Transverse colon (tissue), 4 donors: ENCODE measurements at places on chromosomes 16 and 17. TPM values are rescaled to one million over a fixed set of nuclear protein-coding genes. Genes with fewer than 3 reads are reported as not detected.

DNA sequence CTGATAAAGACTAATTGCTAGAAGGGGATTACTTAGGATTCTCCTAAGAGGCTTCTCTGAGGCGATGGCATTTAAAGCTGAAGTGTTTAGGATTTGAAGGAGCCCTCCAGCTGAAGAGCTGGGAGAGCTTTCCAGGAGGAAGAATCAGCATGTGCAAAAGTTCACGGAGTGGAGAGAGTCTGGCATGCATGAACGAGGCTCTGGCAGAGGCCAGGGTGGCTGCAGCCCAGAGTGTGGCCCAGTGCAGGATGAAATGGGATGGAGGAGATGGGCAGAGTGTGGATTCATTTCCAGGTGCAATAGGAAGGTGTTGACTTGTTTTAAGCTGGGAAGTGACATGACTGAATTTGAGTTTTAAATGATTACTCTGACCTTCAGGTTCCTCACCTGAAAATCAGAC lies 249.0 kb upstream of the CCL2 start:
- H3K27ac ChIP-seq = no peak overlapping the region
- DNase-seq = no peak
- no peaks in the 10 kb centered on the region for H3K36me3 ChIP-seq
- peaks cover 13% of the 10 kb centered on the region for H3K27me3 ChIP-seq
- H3K4me3 ChIP-seq = no peak overlapping the region

ACADVL gene
- 1,779 TPM for total RNA-seq

TPSG1 gene
- 41.0 TPM for total RNA-seq

DNA sequence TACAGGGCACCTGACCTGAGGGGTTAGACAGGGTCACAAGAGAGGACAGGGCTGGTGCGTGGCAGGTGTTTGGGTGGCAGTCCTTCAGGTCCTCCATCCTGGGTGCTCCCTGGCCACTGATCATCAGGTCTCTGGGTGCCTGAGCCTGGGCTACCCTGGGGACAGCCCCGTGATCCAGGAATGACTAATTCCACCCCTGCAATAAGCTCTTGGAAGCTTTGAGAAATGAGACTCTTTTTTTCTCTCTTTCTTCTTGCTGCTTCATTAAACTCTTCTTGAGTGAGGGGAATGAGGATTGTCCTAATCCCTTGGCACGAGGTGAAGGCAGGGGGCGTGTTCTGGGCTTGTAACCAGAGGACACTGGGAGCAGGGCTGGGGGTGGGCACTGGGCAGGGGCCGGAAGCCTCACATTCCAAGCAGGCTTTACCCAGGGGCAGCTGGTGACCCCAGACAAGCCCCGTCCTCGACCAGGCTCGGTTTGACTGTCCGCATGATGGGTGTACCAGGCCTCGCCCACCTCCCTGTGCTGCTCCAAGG lies 21.4 kb upstream of the SPNS2 start:
- no peak overlapping the region for H3K4me3 ChIP-seq
- H3K27ac ChIP-seq = peak overlapping the region; percentile 64
- no peak for DNase-seq
- H3K4me1 ChIP-seq = peaks cover 44% of the 10 kb centered on the region

DNA sequence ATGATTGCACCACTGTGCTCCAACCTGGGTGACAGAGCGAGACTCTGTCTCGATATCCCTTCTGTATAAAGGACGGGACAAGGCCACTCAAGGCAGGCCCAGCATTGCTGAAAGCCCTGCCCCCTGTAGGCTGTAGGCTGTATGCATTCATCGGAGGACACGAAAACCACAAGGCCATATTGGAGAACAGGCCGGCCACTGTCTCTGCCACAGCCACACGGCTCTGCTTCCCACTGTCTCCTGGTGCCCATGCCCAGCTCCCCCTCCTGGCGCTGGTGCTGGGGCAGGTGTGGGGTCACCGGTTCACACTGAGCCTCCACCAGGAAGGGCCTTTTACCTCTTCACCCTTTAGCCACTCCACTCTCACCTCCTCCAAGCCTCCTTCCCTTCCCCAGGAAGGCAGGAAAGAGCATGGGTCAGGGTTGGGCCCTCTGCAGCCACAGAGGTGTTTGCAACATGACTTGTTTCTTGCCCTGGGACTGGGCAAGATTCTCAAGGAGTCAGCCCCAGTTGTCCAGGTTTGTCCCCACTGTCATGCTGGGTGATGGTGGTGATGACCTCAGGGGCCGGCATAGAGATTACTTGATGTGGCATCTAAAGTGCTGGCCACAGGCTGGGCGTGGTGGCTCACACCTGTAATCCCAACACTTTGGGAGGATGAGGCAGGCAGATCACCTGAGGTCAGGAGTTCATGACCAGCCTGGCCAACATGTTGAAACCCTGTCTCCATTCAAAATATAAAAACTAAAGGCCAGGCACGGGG lies 5.3 kb upstream of the NTN3 start:
- DNase-seq = no peak
- H3K27ac ChIP-seq = no peak overlapping the region
- no peak overlapping the region for H3K4me3 ChIP-seq
- peaks cover 38% of the 10 kb centered on the region for H3K27me3 ChIP-seq
- H3K4me1 ChIP-seq = peaks cover 23% of the 10 kb centered on the region

ARHGAP23 gene
- total RNA-seq = 13.8 TPM

DNA sequence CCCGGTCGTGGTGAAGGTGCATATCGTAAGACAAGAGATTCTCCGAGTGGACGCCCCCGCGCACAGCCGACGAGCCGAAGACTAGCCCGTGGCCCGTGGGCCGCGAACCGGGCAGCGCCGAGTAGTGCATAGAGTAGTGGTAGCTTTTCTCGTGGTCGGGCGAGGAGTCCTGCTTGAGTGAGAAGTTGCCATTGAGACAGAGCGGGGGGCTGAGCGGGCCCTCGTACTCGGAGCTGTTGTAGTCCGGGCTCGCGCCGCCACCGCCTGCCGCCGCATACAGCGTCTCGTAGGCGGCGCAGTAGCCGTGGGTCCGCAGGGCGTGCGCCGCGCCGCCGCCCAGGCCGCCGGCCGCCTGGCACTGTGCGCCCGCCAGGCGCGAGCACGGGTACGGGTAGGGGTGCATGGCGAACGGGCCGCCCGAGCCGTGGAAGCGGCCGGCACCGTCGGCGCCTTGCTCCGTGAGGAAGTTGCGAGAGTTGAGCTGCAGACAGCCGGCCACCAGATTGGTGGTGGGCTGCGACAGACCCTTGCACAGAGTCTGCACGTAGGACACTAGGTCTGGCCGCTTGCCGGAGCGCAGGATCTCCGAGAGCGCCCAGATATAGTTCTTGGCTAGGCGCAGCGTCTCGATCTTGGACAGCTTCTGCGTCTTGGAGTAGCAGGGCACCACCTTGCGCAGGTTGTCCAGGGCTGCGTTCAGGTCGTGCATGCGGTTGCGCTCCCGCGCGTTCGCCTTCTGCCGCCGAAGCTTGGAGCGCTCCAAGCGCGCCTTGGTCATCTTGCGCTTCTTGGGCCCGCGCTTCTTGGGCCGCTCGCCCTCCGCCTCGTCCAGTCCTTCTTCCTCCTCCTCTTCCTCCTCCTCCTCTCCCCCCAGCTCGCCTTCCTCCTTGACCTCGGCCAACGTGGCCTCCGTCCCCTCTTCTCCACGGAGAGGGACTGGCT lies 2.0 kb downstream of the NEUROD2 start:
- H3K27ac ChIP-seq = no peak overlapping the region
- DNase-seq = no peak
- no peak overlapping the region for H3K4me3 ChIP-seq
- peaks cover 22% of the 10 kb centered on the region for H3K4me1 ChIP-seq
- H3K27me3 ChIP-seq = peaks cover 93% of the 10 kb centered on the region

DNA sequence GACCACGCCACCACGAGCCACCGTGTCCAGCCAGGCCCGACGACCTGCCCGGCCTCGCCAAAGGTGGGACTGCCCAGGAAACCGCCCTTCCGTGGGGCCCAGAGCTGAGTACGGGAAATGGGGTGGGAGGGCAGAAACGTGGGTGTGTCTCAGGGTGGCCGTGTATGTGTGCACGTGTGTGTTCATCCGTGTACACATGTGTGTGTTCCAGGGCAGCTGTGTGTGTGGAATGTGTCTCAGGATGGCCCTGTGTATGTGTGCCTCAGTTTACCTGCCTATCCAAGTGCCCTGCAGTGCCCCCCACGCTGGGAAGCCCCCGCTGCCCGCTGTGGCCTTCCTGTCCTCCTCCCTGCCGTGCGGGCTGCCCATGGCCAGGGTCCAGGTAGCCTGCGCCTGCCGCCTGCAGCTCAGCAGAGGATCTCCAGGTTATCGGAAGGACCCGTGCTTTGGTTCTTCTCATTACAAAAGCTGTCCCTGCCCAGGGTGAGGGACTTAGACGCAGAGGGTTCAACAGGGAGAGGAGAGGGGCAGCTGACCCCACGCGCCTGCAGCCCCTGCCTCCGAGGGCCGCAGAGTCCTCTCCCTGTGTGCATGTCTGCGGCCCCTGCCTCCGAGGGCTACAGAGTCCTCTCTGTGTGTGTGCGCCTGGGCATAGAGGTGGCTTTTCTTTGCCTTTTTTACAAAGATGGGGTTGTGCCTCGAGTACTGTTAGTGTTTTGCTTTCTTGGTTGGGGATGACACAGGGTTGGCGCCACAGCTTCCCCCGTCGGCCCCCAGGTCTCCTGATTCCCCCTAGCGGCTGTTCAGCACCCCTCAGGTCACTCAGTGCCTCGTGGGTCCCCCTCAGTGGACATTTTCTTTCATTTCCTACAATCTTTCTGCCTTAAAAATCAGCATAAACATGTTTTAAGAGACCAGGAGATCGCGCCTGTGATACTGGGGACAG lies 23.6 kb downstream of the ZNF469 start:
- no peaks in the 10 kb centered on the region for H3K4me1 ChIP-seq
- DNase-seq = no peak
- no peak overlapping the region for H3K27ac ChIP-seq
- H3K4me3 ChIP-seq = no peak overlapping the region

TRIM47 gene
- total RNA-seq = 38.8 TPM

DNA sequence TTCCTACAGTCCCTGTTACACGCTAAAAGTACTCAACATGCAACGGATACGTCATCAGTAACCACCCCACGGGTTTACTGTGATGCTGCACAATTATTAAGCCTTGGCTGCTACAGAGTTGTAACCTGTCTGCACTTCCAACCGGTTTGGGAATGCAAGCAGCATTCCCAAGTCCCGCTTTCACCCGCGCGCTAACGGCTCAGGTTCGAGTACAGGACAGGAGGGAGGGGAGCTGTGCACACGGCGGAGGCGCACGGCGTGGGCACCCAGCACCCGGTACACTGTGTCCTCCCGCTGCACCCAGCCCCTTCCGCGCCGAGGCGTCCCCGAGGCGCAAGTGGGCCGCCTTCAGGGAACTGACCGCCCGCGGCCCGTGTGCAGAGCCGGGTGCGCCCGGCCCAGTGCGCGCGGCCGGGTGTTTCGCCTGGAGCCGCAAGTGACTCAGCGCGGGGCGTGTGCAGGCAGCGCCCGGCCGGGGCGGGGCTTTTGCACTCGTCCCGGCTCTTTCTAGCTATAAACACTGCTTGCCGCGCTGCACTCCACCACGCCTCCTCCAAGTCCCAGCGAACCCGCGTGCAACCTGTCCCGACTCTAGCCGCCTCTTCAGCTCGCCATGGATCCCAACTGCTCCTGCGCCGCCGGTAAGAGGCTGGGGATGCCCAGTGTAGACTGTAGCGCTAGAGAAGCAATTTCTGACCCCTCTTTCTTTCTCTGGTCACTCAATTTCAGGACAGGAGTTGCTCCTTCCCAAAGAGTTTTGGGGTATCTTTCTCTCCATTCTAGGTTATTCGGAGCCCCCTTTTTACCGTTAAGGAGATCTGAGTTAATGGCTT lies at the start of gene MT2A:
Gene MT2A, plus strand, starts transcription at position 542 of the 833 bp plus-strand sequence. Its CDS starts 72 bp downstream, at position 614.
- H3K4me1 ChIP-seq = peaks cover 17% of the 10 kb centered on the region
- DNase-seq = peak; percentile 96
- no peaks in the 10 kb centered on the region for H3K36me3 ChIP-seq
- peak within 1 kb of the TSS; percentile 48 for H3K4me3 ChIP-seq

MT1H gene
- 5.6 TPM for total RNA-seq

DNA sequence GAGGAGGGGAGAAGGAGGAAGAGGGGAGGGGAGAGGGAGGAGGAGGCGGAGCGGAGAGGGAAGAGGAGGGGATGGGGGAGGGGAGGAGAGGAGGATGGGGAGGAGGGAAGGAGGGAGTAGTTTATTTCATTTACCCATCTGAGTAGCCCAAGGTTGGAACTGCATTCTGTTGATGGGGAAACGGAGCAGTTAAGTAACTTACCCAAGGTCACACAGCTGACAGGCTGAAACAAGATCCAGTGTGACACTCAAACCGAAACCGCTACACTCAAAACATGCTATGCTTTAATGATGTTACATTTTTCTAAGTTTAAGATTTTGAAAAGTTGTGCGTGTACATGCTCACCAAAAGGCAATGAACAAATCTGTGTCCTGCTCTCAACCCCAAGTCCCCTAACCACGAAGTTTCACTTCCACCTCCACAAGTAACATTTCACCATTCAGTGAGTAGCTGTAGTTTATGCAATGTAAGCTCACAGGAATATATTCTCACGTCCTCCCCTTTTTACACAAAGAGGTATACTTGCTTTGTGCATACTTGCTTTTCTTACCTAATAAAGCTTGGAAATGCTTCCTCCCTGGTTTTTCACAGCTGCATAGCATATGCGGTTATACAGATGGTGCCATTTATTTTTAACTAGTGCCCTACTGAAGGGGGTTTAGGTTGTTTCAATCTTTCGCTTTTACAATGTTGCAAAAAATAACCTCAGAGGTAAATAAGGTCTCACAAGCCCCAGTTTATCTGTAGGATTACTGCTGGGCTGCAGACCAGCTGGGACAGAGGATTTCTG lies 275.3 kb downstream of the PARN start:
- H3K27me3 ChIP-seq = no peaks in the 10 kb centered on the region
- H3K4me1 ChIP-seq = no peaks in the 10 kb centered on the region

PRAC2 gene
- total RNA-seq = 4.1 TPM

GRCh38 chr17:31789707-31790505 lies 69.1 kb downstream of the COPRS start:
- no peaks in the 10 kb centered on the region for H3K4me1 ChIP-seq
- H3K4me3 ChIP-seq = no peak overlapping the region
- no peaks in the 10 kb centered on the region for H3K27me3 ChIP-seq
- no peak for DNase-seq

GRCh38 chr17:35816723-35817122 lies 7.4 kb downstream of the TAF15 start:
- no peaks in the 10 kb centered on the region for H3K4me1 ChIP-seq
- H3K27ac ChIP-seq = no peak overlapping the region
- H3K4me3 ChIP-seq = no peak overlapping the region
- no peak for DNase-seq
- no peaks in the 10 kb centered on the region for H3K36me3 ChIP-seq
- H3K27me3 ChIP-seq = no peaks in the 10 kb centered on the region

DNA sequence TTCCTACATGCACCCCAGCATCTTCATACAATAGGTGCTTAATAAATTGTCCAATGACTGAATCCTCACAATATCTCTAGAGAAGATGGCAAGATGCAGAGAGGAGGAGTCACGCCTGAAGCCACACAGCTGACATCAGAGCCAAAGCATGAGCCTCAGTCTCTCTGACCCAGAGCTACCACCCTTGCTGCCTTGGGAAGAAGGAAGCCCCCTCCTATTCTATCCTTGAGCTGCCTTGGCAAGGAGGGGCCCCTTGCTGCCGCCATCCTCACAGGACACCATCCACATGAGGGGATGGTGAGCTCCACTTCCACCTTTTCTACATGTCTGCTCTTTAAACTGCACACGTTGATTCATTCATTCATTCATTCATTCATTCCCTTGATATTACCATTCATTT lies 37.0 kb upstream of the C16orf78 start:
- H3K4me1 ChIP-seq = no peaks in the 10 kb centered on the region
- no peak overlapping the region for H3K4me3 ChIP-seq
- H3K27me3 ChIP-seq = peaks cover 4% of the 10 kb centered on the region
- DNase-seq = no peak

NGFR gene
- 12.7 TPM for total RNA-seq

ATP2A1 gene
- total RNA-seq = 1.4 TPM
